ENCODE measurements at places on chromosomes 3 and 15.

DNA sequence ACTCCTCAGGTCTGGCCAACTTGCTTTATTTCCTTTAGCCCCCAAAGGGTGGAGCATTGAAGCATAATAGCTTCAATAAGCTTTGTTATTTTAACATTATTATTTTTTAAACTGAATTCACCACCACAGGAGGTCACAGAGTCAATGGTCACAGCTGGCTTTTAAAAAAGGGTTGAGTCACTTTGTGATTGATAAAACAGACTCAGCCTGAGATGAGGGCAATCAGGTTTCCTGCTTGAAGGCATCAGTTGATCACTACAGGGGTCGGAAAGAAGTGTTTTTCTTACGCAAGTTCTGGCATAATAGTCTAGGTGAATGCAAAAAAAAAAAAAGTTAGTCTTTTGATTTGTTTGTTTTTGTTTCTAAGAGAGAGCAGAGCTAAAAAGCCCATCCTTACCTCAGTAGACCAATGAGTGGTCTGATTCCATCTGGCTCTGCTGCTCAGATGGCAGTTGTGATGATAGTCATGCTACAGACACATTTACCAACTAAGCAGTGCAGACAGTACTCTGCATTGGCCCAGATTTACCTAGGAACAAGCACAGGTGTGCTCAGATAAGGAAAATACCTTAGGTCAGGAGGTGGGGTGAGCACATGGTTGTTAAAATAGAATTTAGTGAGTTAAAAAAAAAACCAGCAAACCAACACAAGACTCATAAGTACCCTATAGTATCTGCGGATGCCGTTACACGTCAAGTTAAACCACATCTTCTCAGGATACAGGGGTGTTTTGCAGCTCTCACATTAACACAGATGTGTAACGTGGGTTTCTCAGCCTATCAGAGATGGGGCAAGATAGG is 22.6 kb downstream of the ZNF80 start:
- DNase-seq = no peak

- DNase-seq = no peak
Measured at GRCh38 chr15:36221992-36222391, 357.4 kb upstream of the CDIN1 start.

DNA sequence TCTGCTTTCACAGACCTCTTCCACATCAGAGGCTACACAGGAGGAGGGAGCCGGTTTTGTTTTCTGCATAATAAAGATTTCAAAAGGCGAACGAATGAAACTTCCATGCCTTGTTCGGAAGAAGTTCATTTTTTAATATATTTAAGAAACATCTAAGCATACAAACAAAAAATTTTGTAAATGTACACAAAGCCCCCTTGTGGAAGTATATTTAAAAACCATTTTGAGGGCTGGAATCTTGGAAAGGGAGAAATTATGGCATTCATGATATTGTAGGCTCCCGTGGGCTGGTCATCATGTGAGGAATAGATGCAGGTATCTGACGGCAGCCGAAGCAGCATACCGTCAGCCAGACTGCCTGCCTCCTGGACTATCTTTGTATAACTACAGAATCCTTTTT is 90.4 kb downstream of the MECOM start:
- DNase-seq = no peak

DNA sequence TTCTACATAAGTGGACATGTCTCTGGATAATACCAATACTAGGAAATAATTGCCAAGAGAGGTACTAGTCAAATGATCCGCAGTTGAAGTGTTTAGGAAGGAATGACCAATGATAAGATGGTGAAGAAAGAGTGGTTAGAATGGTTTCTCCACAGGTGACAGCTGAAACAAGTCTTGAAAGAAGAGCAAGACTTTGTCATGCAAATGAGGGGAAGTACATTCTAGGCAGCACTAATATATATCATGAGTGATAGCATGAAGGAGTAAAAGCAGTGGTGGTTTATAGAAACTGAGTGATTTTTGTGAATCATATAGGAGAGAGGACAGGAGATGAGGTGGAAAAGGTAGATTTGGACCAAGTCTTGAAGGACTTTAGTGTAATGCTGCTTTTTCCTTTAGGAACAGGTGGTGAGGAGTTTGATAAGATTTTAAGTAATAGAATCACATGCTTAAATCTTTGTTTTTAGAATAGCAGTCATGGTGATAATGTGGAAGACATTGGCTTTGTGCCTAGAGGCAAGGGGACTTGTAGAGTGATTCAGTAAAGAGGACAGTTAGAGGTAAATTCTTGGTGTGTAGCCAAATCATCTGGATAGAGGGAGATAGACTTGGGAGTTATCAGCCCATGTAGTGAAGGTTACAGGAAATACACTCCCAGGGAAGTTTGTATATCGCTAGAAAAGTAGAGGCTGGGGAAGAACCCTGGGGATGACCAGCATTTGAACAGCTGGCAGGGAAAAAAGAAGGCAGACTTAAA is 31.9 kb downstream of the SLMAP start:
- DNase-seq = no peak

- DNase-seq = no peak
Measured at GRCh38 chr3:4596612-4597011, 103.5 kb downstream of the ITPR1 start.

DNA sequence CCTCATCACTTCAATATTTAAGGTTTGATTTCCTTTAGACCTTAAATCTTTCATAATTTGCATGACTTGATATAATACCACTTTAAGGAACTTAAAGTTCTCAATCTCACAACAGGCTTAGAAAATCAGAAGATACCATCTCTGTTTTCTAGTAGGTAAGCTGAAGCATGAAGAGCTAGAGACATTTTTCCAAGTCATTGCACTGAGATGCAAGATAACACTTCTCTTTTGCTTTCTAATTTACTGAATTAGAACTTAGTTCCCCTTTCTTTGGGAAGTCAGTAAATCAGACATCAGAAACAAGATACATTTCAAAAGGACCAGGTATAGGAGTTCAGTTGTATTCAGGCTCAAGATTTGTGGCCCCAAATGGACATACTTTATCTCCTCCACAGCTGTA is 79.7 kb downstream of the DZIP3 start:
- DNase-seq = no peak

DNA sequence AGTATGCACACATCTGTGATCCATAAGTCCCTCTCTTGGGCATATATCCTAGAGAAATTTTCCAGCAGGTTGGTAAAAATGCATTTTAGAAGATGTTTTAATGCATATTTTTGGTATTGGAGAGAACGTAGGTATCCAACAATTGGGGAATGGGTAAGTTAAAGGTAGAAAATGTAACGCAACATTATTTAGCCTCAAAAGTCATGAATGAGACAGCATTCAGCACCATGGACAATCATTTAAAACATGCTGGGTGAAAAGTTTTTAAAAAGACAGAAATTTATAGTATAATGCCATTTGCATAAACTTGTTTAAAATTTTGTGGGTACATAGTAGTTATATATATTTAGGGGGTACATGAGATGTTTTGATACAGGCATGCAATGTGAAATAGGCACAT is 43.4 kb downstream of the TRIM69 start:
- no peak for DNase-seq

GRCh38 chr3:64799606-64800005 is 111.8 kb upstream of the ADAMTS9 start:
- no peak for DNase-seq

All from activated gamma-delta T cell (primary cell).